ENCODE measurements at places on chromosomes 2 and 18.

- no peak for DNase-seq
Measured at GRCh38 chr2:15732341-15733077, 140.8 kb downstream of the DDX1 start.

DNA sequence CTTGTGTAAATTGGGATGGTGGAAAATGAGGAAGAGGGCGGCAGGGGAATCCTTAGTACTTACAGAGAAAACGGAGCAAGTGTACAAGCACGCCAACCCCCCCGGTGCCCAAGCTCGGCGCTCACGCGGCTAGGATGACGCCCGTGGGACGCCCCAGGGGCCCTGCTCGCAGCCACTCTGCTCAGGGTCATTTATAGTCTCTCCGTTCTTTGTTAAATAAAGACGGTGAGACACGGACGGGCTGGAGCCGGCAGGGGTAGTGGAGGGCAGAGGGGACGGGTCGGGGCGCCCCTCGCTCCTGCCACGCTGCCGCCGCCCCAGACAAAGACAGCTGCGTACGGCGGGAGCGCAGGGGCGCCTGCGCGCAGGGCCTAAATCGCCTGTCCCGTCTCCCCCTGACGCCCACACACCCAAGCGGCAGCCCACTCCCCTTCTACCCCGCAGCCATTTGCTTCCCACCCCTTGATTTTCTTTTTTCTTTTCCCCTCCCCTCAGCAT is 37.8 kb downstream of the PCBP1 start:
- DNase-seq = no peak

- DNase-seq = no peak
Measured at GRCh38 chr2:173137610-173138009, 62.0 kb downstream of the MAP3K20 start.

- no peak for DNase-seq
Measured at GRCh38 chr2:68238955-68239822, 13.1 kb downstream of the PPP3R1 start.

- no peak for DNase-seq
Measured at GRCh38 chr2:217632043-217632442, 370.8 kb downstream of the TNS1 start.

GRCh38 chr2:43537137-43537536 is 58.7 kb downstream of the THADA start:
- no peak for DNase-seq

DNA sequence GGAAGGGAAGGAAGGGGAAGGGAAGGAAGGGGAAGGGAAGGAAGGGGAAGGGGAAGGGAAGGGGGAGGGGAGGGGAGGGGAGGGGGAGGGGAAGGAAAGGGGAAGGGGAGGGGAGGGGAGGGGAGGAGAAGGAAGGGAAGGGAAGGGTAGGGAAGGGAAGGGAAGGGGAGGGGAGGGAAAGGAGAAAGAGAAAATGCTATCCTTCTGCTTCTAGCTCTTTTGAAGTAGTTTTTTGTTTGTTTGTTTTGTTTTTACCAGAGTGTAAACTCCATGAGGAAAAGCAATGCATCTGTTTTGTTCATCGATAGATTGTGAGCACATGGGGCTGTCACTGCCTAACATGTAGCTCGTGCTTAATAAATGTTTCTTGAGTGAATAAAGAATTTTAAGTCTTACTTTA is 1592.7 kb upstream of the ACVR2A start:
- DNase-seq = no peak

- DNase-seq = no peak
Measured at GRCh38 chr2:121868652-121869051, 113.2 kb downstream of the TSN start.

DNA sequence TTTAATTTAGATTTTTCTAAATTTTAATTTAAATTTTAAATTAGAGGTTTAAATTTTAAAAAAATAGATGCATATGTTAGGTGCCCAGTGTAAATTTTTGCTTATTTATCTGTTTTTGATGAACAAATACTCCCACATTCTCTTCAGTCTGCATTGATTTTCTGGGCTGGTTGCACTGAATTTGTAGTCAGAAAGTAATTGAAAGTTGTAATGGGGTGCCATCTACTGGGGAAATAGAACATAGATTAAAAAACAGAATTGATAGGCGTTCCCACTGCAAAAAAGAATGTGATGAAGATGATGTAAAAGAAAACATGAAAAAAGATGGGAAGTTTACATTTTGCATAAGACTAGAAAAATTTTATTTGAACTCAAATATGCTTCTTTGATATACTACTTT is 51.7 kb upstream of the CCDC85A start:
- DNase-seq = no peak

DNA sequence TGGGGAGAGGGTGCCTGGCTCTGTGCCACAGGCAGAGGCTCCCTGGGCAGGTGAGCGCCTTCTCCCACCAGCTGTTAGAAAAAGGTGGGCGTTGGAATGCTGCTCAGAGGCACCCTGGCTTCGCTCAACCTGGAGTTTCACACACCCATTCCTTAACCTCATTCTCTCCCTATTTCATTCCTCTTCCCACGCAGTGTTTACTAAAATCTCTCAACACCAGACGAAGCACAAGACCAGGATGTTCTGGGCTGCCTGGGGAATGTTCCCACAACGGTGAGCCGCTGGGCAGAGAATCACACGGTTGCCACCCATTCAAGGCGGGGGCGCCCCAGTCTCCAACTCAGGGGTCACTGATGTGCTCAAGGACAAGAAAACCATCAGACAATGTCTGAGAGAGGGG is 64.5 kb downstream of the TGFA start:
- no peak for DNase-seq
